ENCODE measurements at places on chromosomes 5 and 9. TPM values are rescaled to one million over a fixed set of nuclear protein-coding genes. Genes with fewer than 3 reads are reported as not detected.

- DNase-seq = no peak
Measured at GRCh38 chr9:99052815-99053715, 51.8 kb upstream of the TGFBR1 start.

DNA sequence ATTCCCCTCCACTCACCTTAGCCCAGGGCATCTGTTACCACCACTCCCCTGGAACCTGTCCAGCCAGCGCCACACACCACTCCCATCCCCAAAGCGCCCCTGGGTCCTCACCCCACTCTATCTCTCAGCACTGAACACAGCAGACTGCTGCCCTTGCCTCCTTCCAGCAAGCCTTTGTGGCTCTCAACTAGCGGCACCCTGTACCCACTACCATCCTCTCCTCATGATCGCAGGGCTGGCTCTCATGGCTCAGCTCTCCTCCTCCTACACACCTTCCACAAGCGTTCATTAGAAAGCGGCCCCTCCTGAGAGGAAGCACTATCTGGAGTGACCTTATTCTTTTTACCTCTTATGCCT lies 13.3 kb upstream of the BASP1 start:
- DNase-seq = no peak

- DNase-seq = no peak
Measured at GRCh38 chr5:101955891-101956290, 340.2 kb downstream of the SLCO4C1 start.

- DNase-seq = peak; percentile 7
Measured at GRCh38 chr5:78076351-78076750, 218.1 kb downstream of the AP3B1 start.

OTP gene
- not detected for polyA plus RNA-seq
